Fibroblast of the aortic adventitia (primary cell): ENCODE measurements at places on chromosomes 1 and 21. TPM values are rescaled to one million over a fixed set of nuclear protein-coding genes. Genes with fewer than 3 reads are reported as not detected.

Gene SERPINC1
- total RNA-seq = not detected in 2 replicates

Gene TFF1
- not detected in 2 replicates for total RNA-seq

Gene FHAD1
- total RNA-seq = 0.63 and 0.74 TPM in 2 replicates

Gene DOP1B
- 2.6 and 25.8 TPM in 2 replicates for total RNA-seq

Gene B3GALT2
- 0.18 and 1.2 TPM in 2 replicates for total RNA-seq

Gene SCYL3
- 9.6 and 12.7 TPM in 2 replicates for total RNA-seq

Gene NPR1
- total RNA-seq = 1.5 and 24.0 TPM in 2 replicates

Gene SNX7
- total RNA-seq = 80.3 and 83.0 TPM in 2 replicates

Gene TNFRSF8
- 0.09 and 15.4 TPM in 2 replicates for total RNA-seq

Gene DNASE2B
- not detected in 2 replicates for total RNA-seq

Gene CHRM3
- total RNA-seq = 0.09 TPM in 1 of 2 replicates, not detected in the other

Gene PLA2G2D
- total RNA-seq = not detected in 2 replicates

Gene RBM11
- not detected in 2 replicates for total RNA-seq
